ENCODE measurements at places on chromosomes 4 and X.
A peak's percentile ranks its signal among the peaks of the same experiment; 100 is the strongest.

DNA sequence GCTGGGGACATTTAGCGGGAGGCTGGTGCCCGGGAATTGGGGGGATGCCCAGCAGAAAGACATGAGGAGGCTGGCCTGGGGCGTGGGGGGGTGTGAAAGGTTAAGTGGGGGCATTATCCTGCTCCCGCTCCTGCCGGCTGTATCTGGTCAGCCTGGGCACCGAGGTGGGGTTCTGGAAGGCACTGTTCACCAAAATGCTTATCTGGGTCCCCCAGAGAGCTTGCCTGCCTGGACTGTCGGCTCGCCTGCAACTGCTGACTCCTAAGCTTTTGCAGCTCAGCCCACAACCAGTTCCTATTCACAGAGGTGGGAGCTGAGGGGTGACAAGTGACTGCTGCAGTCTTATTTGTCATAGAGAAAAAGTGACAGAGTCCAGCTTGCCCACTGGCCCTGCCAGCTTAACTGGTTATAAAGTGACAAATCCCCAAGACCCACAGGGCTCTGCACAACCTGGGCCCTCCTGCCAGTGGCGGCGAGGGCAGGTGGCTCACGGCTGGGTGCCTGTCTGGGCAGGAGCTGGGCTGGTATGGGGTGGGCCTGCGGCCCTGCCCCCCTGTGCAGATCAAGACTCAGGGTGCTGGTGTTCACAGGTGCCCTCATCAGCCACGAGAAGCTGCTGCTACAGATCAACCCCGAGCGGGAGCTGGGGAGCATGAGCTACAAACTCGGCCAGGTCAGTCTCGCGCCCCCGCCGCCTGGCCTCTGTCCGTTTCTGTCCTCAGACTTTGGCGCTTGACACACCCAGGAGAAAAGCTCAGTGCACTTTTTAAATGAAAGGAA lies 23.7 kb upstream of the MSANTD1 start:
- DNase-seq: peak; percentile 15

DNA sequence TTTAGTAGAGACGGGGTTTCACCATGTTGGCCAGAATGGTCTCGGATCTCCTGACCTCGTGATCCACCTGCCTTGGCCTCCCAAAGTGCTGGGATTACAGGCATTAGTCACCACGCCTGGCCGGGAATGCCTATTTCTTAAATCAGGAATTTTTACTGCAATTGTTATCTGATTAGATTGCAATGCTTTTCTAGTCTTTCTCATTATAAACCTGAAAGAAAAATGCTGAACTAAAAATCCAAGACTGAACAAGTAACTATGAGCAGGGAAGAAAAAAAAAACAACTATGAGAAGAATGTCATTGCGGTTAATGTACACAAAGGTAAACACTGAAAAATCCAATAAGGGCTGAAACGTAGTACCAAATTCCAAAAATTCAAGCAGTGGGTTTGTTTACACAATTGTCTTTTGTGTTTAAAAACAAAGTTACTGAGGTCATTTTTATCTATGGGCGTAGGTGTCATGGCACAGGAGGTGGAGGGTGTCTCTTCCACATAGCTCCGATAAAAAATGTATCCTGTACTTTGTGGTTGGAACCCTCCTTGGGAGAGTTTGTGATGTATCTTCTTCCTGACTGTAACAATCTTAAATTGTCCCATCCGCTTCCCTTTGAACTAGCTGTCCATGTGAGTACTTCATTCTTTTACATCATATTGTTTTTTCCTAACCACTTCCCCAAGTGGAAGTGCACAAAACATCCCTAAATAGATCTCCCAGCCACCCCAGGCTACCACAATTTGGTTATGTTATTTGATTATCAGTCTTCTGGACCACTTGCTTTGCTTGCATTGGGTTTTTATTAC lies 11.1 kb upstream of the TMEM156 start:
- no peak for DNase-seq

GRCh38 chr4:6221851-6222760 lies 21.8 kb upstream of the JAKMIP1 start:
- DNase-seq: peak; percentile 63

- no peak for DNase-seq
Observed at GRCh38 chr4:103098756-103099440, 736 bp downstream of the BDH2 start.

- DNase-seq: no peak
Observed at GRCh38 chrX:103056902-103057301, 7.1 kb downstream of the BEX1 start.

- no peak for DNase-seq
Observed at GRCh38 chr4:66959207-66959606, 586.1 kb downstream of the CENPC start.

DNA sequence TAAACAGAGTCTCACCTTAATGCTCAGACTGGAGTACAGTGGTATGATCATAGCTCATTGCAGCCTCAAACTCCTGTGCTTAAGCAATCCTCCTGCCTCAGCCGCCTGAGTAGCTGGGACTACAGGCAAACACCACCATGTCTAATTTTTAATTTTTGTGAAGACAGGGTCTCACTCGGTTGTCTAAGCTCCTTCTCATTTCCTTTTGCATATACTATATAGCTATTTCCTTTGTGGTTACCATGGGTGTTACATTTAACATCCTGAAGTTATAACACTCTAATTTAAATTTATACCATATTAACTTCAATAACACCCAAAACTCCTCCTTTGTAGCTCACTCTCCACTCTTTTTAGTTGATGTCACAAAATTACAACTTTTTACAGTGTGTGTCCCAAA lies 114.3 kb downstream of the DCK start:
- DNase-seq: no peak

DNA sequence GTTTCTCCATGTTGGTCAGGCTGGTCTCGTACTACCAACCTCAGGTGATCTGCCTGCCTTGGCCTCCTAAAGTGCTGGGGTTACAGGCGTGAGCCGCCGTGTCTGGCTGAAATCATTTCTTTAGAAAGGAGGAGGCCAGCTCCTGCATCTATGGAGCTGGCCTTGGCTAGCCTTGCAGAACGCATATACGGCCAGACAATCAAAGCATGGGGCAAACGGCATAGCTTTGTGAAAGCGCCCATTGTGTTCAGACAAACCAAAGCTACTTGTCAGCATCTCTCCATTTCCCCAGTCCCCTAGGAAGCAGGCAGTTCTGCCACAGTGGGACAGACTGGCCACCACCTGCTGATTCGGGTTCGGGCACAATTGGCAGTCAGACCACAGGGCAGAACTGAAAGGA lies 48.9 kb upstream of the IQSEC2 start:
- DNase-seq: no peak

DNA sequence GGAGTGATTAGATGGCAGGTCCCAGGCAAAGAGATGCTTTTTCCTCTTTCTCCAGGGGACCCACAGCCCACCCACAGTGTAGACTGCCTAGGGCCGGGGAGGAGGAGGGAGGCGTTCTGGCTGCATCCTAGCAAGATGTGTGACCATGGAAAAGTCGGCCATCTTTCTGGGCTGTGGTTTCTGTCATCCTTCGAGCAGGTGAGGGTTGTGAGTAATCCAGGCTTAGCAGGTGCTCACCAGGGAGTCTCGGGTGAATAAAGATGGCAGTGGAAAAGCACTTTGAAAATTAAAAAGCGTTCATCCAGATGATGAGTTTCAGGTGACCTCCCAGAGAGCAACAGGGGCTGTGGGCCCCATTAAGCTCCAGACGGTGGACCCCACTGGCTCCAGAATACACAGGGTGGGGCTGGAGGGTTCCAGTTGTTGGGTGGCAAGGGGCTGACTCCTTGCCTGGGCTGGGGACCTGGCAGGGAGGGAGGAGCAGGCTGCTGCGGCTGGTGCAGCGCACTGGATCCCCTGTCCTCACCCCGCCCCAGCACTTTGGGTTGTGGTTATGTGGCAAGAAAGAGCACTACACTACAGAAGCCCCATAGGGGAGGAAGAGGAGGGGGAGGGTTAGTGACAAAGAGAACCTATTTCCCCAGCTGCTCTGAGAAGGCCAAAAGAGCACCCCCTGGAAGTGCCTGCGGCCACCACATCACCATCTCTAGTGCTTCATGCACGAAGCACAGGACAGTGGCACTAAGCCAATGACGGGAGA lies 23.7 kb downstream of the ELF4 start:
- no peak for DNase-seq

DNA sequence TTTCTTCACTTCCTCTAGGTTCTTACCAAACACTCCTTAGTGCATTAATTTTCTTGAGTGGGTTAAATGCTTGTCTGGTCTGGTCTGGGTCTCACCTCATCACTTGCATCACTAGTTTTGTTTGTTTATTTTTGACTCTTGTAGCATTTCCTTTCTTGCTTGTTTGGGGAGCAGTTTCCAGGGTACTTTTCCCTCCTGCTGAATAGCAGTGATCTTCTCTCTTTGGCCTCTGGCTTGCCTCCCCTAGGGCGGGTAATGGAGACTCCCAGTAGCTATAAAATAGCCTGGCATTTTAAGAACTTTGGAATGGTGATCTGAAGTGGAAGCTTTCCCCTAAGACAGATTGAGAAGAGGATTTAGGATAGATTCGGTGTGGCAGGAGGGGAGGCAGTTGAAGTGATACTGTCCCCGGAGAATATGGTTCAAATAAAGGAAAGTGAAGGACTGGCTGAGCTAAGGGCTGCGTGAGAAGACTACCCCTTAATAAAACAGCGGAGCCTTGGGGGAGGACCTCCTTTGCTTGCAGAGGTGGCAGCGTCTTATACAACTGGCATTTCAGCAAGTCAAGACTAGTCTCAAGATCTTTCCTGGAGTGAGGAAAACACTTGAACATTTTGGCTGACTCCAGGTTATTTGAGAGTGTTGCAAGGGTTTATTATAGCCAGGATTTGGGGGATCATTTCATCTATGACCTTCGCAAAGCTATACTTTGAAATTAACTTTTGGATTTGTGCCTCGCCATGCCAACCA lies 190.6 kb downstream of the FRAS1 start:
- no peak for DNase-seq

GRCh38 chr4:121243485-121243884 lies 79.4 kb upstream of the TNIP3 start:
- DNase-seq: no peak

GRCh38 chr4:17368408-17368807 lies 143.5 kb downstream of the QDPR start:
- DNase-seq: no peak

GRCh38 chr4:47187608-47188007 lies 156.2 kb downstream of the GABRB1 start:
- no peak for DNase-seq

DNA sequence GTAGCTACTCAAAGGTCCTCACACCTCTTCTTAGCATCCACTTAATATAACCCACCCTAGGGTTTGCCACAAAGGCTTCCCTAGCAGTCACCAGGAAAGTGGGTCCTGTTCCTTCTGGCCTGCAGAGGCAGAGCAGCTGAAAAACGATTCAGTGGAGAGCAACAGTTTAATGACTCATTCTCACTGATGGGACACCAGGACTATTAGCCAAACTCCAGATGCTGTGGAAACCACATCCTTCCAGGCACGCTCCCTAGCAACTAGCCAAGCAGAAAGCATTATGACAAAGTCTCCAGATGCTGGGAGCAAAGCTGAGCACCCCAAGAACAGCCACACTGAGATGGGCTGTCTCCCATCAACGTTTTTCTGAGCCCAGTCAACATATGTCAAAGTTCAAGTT lies 30.3 kb upstream of the UTP14A start:
- DNase-seq: no peak

DNA sequence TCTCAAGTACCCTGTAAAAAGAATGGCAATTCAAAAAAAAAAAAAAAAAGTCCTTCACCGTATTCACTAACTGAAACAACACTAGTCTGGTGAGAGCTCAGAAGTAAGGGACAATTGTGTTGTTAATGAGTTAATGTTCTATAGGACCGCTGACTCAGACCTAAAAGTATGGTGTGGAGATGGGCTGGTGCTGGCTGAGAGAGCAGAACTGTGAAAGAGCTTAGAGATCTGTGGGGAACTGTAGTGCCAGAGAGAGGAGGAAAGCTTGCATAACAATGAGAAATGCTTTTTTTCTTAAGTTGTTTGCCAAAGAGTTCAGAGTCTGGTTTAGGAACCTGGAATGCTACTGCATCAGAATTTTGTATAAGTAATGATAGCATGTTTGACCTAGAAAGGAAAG lies 65.1 kb downstream of the LHFPL1 start:
- no peak for DNase-seq

DNA sequence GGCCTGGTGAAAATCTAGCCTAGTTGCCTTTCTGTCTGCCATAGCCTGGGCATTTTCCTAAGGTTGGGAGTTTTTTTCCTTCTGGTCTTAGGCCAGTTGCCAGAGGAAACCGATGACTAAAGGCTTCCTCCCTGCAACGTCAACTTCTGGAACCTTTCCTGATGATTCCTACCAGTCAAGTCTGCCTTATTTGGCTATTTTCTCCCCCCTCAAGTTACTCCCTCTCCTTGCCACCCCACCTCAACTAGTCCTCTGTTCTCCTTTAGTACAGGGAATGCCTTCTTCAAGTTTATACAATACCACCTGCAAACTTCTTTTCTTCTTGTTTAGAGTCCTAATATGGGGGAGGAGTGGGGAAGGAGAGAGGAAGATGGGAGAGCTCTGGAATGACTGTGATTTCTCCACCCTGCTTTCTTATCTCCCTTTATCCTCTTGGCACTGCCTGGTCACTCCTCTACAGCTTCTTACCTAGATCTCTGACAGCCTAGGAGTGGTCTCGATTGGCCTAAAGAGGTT lies 10.6 kb downstream of the MSN start:
- DNase-seq: peak; percentile 50

DNA sequence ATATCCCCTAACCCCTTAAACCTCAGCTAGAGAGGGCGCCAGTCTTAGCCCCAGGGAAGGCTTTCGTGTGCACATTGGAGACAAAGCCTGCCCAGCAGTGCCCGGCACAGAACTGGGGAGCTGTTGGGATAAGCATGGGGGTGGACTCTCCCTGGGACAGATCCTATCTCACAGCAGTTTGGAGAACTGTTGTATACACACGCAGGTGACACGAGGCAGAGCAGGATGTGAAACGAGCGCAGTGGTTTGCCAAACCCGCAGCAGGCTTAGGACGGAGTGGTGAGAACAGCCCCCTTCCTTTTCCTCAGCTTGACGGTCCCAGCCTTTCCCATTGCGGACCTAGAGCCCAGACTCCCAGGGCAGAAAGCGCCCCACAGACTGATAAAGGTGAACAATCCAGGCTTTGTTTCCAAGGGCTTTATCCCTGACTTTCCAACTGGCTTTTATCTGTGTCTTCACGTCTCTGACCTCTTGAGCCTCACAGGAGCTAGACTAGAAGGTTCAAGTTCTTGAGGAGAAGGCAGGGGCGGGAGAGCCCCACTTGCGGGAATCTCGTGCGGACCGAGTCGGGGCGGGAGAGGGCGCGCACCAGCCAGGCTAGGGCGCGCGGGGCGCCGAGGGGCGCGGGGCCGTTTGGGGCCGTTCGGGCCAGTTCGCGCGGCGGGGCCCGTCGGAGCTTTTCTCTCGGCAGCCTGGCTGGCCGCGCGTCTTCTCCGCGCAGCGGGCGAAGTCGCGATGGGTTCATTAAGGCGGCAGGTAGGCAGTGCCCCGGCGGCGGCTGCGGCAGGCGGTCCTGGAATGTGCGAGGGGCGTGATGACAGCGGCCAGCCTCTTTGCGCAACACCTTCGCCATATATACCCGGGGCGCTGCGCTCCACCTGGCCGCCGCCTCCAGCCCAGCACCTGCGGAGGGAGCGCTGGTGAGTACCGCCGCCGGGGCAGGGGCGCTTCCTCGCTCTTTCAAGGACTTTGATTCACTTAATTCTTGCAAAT lies at the start of gene SLC34A2:
Gene SLC34A2, plus strand, starts transcription at position 881 of the 993 bp plus-strand sequence. CDS start 6,650 bp downstream, outside the sequence.
- no peak for DNase-seq
